ENCODE measurements at places on chromosomes 12 and 14.

DNA sequence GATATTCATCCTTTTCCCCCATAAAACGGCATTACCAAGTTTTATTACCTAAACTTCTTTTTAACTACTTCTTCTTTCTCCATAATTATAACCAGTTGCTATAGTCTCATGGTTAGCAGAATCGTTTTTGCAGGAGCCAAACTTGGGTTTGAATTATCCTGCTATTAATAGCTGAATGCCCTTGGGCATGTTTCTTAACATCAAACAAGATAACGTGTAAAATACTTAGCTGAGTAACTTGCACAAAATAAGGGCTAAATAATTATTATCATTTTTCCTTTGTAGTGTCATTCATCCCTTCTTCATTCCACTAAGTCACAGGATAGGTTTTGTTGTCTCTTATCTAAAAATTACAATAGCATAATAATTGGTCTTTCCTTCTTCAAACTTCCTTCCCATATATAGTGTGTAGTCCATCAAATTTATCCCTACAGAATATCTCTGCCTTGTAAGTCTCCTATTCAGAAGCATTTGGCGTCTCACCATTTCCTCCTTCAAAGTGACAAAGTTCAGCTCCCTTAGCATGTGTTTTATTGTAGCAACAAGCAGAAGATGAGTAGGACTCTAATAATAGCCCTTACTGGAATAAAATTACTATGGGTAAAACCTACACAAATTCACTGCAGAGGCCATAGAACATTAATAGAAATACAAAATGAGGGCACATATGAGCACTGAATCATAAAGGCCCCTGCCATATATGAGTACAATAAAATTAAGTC lies 63.8 kb downstream of the FAR2 start:
- DNase-seq, result no peak

GRCh38 chr12:513446-513845 lies 53.7 kb downstream of the B4GALNT3 start:
- DNase-seq, result no peak

DNA sequence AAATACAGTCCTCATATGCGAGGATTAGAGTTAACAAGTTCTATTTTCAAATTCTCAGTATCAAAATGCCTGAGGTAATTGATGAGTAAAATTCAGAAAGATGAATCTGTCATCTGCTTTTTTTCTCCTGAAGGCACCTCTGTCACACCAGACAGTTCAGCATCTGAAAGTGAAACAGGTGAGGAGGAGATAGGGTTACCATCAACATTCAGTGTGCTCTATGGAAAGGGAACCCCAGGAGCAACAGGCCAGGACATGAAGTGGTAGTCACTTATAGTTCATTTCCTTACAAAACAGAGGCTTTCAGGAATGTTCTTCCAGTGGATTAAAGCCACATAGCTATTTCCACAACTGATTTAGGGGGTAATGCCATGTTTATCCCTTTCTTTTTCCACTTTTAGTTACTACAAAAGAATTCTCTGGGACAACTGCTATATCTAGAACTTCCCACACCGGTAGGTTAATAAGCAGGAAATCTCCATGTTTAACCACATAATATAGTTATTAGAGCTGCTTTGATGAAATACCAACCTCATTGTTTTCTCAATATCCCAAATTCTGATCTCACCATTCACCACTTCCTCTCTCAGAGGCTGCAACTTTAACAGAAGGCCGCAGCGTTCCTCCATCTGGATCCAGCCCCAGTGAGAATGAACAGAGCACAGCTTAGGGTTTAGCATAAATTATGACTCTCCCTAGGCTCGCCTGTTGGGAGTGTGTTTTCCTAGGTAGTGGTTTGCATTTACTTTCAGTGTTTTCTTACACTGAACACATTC lies 177.0 kb upstream of the CNTN1 start:
- DNase-seq, result peak; percentile 0

GRCh38 chr12:121196902-121197301 lies 13.0 kb upstream of the P2RX4 start:
- no peak for DNase-seq

GRCh38 chr12:95014554-95014953 lies 11.1 kb upstream of the NDUFA12 start:
- no peak for DNase-seq

- DNase-seq, result no peak
These were observed 8.6 kb downstream of the NR4A1 start for GRCh38 chr12:52059582-52060497.

DNA sequence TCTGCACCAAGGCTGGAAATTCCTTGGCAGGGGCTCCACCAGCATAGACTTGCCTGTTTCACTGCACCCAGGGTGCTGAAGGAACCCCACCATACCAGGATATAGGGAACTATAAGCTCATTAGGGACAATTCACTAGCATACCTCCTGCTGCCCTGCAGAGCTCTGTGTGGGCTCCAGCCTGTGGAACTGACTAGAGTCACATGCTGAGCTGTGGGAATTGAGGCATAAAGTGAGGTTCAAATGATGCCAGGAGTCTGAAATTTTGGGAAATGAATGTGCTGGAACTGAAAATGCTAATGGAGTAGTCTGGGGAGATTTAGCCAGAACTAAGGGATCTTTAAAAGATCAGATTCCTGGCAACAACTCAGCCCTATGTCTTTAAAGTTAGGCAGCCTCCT lies 7.3 kb upstream of the EMP1 start:
- no peak for DNase-seq
